ENCODE measurements at places on chromosomes 1 and 21. TPM values are rescaled to one million over a fixed set of nuclear protein-coding genes. Genes with fewer than 3 reads are reported as not detected.

DNA sequence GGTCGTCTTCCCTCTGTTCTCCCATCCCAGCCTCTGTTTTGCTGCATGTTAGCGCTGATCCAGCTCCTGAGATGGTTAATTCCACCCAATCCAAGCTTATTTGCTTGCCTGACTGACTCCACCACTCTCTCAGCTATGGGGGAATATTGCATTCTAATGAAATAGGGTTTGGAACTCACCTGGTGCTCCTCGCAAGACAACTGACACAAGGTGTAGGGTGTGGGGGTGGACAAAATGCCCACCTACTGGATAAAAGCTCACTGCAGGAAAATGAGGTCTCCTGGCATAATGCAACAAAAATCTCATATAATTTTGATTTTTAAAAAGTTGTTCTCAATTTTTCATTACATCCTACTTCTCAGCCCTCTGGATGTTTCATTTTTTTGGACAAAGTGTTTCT, 259.0 kb downstream of the ZNF648 start:
- no peak for DNase-seq

MLLT11 gene
- total RNA-seq, result 1.2 TPM

DNA sequence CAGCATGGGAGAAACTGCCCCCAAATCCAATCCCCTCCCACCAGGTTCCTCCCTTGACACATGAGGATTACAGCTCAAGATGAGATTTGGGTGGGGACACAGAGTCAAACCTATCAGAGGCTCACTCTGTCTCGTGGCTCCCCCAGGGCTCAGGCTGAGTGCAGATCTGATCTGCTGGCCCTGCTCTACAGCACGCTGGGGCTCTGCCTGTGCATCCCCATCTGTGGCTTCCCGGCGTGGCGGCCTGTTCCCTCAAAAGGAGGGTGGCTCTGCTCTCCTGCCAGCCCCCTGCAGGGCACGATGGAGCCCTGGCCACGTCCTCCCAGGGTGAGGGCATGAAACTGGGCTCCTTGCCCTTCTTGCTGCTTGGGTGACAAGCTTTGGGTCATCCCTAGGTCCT, 19.8 kb upstream of the SMYD3 start:
- DNase-seq, result no peak

GRCh38 chr1:119865627-119866026, 30.7 kb downstream of the ADAM30 start:
- peak; percentile 70 for DNase-seq

LCE6A gene
- total RNA-seq, result not detected

- no peak for DNase-seq
These were observed 22.8 kb downstream of the ATP1B1 start for GRCh38 chr1:169129109-169129784.

DNA sequence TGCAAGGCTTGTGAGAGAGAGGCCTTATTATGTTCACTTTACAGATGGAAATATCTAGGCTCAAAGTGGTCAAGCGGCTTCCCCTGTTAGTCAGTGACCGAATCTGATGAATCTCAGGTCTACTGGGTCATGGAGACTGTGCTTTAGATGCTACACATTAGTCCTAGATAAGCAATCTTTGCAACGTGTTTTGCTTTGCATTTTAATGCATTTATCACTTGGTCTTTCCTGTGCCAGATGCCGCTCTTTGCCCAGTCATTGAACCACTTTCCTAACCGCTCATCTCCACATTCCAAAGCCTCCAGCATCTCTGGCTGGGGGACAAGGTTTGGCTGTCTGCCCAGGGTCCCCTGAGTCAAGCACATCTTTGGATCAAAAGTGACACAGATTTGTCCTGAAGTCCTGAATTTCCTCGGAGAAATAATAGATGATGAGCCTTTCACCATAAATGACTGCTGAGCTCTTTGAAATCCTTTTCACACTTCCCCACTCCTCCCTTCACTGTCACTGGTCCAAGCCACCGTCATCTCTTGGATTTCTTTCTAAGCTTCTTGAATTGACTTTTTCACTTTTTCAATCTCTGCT, 96.0 kb upstream of the USP24 start:
- DNase-seq, result peak; percentile 49

GRCh38 chr1:174169342-174169741, 10.0 kb downstream of the RABGAP1L start:
- no peak for DNase-seq

All from lung (tissue), 17 donors.